ENCODE measurements at places on chromosomes 2 and 18. TPM values are rescaled to one million over a fixed set of nuclear protein-coding genes. Genes with fewer than 3 reads are reported as not detected.

CXCR4 gene
- total RNA-seq, result 1,915 TPM

HDAC4 gene
- 27.7 TPM for total RNA-seq

NCKAP5 gene
- under 0.01 TPM for total RNA-seq

IL1RL1 gene
- 2.7 TPM for total RNA-seq

RBM44 gene
- 3.5 TPM for total RNA-seq

KLHL41 gene
- 0.10 TPM for total RNA-seq

PLGLB2 gene
- total RNA-seq, result 0.52 TPM

HOXD13 gene
- total RNA-seq, result not detected

DSG4 gene
- not detected for total RNA-seq

ASTL gene
- total RNA-seq, result 6.5 TPM

BMP10 gene
- total RNA-seq, result not detected

GPR39 gene
- not detected for total RNA-seq

MTCL1 gene
- total RNA-seq, result 0.63 TPM

EN1 gene
- not detected for total RNA-seq

EDAR gene
- 2.5 TPM for total RNA-seq

BCL2L11 gene
- 53.2 TPM for total RNA-seq

SPP2 gene
- not detected for total RNA-seq

SERPINB5 gene
- not detected for total RNA-seq

C2orf15 gene
- 0.21 TPM for total RNA-seq

SMPD4 gene
- 34.6 TPM for total RNA-seq

ARHGEF33 gene
- total RNA-seq, result under 0.01 TPM

KIF5C gene
- 4.4 TPM for total RNA-seq

STAT4 gene
- total RNA-seq, result 163 TPM

ABCA12 gene
- total RNA-seq, result not detected

RRM2 gene
- 5.5 TPM for total RNA-seq

ZEB2 gene
- 511 TPM for total RNA-seq

AQP12A gene
- not detected for total RNA-seq

RPIA gene
- 18.9 TPM for total RNA-seq

CPSF3 gene
- total RNA-seq, result 19.1 TPM

GDF7 gene
- 0.31 TPM for total RNA-seq

Data from mononuclear cell (primary cell).